ENCODE measurements at places on chromosomes 5 and 9.

DNA sequence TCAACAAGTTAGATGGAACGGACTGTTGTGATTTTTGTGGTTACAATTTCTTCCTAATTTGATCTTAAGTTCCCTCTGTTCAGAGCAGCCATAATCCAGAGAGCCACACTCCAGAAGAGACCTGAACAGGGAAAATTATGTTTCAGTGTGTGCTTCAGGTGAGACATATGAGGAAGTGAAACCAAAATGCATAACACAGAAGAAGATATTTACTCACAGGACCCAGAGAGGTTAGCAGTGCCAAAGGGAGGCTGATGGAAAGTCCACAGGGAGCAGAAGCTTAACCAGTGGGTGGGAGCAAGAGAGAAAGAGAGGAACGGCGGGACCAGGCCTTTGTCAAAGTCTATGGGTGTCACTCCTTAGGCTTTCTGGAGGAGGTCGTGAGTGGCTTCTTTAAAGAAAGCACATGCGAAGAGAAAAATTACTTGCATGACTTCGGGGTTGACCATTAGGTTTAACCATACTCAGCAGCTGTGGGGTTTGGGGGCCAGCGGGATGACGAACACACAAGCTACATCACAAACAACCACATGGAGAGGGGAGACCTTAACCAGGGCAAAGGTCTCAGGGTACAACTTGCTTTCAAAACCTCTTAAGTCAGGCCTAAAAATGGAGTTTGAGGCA, 141.4 kb downstream of the MED10 start:
- no peak for DNase-seq

DNA sequence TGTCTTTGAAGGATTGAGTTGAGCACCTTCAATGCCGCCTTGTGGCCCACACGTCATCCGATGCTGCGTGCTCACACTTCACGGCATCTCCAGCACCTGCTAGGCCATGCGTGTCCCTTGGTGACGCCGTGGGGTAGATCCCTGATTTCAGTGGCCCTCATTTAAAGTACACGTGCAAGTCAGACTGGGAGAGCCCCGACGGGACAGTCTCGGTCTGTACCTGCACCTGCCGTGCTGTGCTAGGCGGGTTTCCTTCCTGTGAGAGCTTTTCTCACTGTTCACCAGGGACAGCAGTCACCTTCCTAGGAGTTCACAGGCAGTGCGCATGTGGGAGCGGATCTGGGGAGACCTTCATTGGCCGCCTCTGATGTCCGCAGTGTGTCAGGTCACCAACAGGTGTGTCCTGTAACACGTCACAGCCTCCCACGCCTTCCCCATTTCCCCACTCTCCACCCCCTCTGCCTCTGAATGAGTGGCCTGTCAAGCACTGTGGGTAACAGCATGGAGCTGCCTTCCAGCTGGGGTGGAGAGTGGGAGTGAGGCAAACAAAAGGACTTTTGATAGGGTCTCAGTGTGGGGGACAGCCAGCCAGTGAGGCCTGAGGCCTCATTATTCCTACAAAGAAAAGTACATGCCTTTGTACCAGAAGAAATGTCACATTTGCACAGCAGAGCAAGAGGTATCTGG, 236.4 kb downstream of the FANCC start:
- no peak for DNase-seq

GRCh38 chr5:126138281-126138931, 284.8 kb upstream of the GRAMD2B start:
- DNase-seq: no peak

DNA sequence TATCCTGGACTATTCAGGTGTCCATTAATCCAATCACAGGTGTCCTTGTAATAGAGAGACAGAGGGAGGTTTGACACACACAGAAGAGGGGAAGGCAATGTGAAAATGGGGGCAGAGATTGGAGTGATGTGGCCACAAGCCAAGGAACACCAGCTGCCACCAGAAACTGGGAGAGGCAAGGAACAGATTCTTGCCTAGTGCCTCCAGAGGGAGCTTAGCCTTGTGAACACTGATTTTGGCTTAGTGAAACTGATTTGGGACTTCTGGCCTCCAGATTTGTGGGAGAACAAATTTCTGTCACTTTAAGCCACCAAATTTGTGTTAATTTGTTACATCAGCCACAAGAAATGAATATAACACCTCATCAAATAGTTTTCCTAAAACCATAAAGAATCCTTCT, 416.2 kb downstream of the ENC1 start:
- DNase-seq: no peak

GRCh38 chr5:132233081-132233480, 5.4 kb upstream of the P4HA2 start:
- no peak for DNase-seq

- no peak for DNase-seq
These were observed 50.8 kb downstream of the F2R start for GRCh38 chr5:76766746-76767145.

DNA sequence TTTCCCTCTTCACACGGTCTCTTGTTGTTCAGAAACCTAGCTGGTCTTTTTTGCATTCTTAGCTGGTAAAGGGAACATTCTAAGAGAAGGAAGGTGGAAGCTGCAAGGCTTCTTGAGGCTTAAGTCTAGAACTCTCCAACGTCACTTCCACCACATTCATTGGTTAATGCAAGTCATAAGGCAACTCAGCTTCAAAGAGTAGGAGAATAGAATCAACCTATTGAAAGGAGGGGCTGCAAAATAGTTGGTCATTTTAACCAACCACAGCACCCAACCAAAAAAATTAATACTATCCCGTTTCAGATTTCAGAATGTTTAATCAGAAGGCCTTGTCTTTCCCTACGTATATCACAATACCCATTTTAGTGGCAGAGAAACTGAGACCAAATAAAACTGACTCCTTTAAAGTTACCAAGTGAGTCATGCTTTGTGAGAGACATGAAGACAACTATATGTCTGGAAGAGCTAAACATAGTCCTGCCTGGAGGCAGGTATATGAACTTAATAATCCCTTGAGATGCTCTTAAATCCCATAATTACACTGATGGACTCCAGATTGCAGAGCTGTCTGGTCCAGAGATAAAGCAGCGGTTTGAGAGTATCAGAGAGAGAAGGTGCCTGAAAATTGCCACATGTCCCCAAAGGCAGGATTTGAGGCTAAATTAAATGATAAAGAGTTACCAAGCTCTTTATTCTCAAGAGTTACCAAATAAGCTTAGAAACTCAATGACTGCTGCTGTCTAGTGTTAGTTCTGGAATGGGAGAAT, 14.4 kb downstream of the DOCK8 start:
- no peak for DNase-seq

DNA sequence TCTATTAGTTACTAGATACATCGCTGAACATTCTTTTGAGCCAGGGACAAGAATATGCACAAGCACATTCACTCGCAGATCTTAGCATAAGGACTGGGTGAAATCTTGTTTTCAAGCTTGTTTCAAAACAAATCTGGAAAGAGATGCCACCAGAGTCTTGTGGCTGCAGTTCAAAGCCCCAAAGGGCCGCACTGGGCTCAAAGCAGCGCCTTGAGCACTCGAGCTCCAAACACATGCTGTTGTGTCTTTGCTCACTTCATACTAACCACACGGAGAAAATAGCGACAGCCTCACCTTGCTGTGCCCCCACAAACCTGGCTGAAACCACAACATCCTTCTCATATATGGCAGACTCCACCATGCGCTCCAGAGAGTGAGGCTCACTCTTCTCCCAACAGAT, 34.2 kb upstream of the IL7R start:
- DNase-seq: no peak

DNA sequence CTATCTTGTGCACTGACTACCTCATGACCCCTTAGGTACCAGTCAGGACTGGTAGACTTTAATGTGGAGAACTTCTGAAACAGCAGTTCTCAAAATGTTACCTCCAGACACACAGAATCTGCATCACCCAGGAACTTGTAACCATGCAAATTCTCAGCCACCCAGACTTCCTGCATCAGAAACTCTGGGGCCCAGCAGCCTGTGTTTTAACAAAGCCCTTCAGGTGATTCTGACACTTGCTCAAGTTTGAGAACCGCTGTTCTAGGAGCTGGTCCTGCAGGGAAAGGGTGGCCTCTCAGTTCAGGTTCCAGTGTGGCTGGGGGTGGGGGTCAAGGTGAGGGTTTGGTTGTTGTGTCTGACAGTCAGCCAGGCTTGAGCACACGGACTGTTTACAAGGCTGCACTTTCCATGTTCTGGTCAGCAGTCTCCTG, 28.4 kb downstream of the ZFP62 start:
- DNase-seq: no peak

Measured in T1000 (cell line).